ENCODE measurements at places on chromosomes 5 and 9. TPM values are rescaled to one million over a fixed set of nuclear protein-coding genes. Genes with fewer than 3 reads are reported as not detected.

OR1Q1 gene
- not detected for total RNA-seq

MSMP gene
- total RNA-seq = not detected

NRARP gene
- 7.3 TPM for total RNA-seq

FBP1 gene
- total RNA-seq = not detected

PGM5 gene
- 1.8 TPM for total RNA-seq

OTULIN gene
- 28.1 TPM for total RNA-seq

LHX3 gene
- total RNA-seq = not detected
